Chondrocyte (in vitro differentiated cells): ENCODE measurements at places on chromosomes 2 and 18. TPM values are rescaled to one million over a fixed set of nuclear protein-coding genes. Genes with fewer than 3 reads are reported as not detected.

Gene ABCG5
- total RNA-seq: not detected in 3 replicates

Gene CD226
- total RNA-seq: 0.62 to 1.3 TPM (median 0.82 TPM) in 3 replicates

GRCh38 chr2:197079832-197080555, 153.5 kb upstream of the PGAP1 start:
- no peak for DNase-seq
- peaks cover 11% of the 10 kb centered on the region for H3K36me3 ChIP-seq
- H3K4me1 ChIP-seq: peaks cover 26% of the 10 kb centered on the region
- no peak overlapping the region for H3K27ac ChIP-seq
- no peak overlapping the region for H3K4me3 ChIP-seq

DNA sequence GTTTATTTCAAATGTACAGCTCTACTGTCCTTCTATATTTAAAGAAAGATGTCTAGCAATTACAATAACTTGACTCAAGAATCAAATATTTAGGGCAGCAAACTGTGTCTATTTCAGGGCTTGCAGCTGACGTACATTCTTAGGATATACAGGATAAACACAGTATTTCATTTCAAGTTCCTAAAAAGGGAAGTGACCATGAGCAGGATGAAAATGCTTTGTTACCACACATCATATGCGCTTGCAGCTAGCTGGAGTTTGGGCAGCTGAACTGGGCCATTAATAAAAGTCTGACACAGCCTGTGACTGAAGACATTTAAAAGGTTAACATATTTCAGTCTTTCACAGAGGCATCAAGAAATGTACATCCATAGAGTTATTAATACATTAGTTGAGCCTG, 264.6 kb upstream of the TRIB2 start:
- peaks cover 1% of the 10 kb centered on the region for H3K36me3 ChIP-seq
- peak overlapping the region; percentile 87 for H3K27ac ChIP-seq
- H3K4me3 ChIP-seq: peak overlapping the region; percentile 7
- DNase-seq: no peak
- no peaks in the 10 kb centered on the region for H3K27me3 ChIP-seq

- H3K27ac ChIP-seq: no peak overlapping the region
- peaks cover 48% of the 10 kb centered on the region for H3K4me1 ChIP-seq
- no peak for DNase-seq
- H3K4me3 ChIP-seq: no peak overlapping the region
- no peaks in the 10 kb centered on the region for H3K36me3 ChIP-seq
Measured at GRCh38 chr18:44912740-44913478, 232.2 kb downstream of the SETBP1 start.

DNA sequence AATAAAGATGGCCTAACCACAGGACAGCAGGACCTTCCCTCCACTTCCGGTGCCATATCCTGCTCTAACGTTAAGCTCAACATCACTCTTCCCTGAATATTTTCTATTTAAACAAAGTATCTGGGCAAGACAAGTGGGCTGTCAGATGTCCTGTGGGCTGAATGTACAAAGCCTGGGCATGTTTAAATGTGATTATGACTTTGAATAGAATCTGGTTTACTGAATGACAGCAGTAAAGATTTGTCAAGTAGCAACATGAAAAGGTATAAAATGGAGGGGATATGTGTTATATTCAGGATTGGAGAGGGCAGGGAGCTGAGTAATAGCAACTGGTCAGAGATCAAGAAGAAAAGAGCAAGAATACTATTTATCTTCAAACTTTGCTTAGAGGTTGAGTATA, 540.9 kb downstream of the NRXN1 start:
- peaks cover 28% of the 10 kb centered on the region for H3K27me3 ChIP-seq
- no peak for DNase-seq
- no peak overlapping the region for H3K27ac ChIP-seq

DNA sequence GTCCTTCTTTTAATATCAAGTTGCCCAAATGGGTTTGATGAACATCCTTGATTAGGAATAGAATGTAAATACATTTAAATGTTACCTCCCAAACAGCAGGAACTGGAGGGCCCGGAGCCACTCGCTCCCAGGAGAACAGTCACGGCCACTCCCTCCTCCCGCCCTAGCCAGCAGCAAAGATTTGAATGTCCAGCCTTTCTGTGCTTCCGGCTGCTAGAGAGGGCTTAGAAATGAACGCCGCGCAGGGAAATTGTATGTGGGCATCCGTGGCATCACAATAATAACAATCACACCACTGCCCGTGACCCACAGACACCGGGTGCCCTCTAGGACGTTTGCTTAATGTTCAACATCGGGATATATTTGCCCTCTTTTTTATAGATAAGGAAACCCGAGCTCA, 164.9 kb upstream of the SALL3 start:
- DNase-seq: no peak
- H3K27ac ChIP-seq: no peak overlapping the region
- H3K27me3 ChIP-seq: peaks cover 21% of the 10 kb centered on the region
- no peaks in the 10 kb centered on the region for H3K36me3 ChIP-seq
- H3K4me1 ChIP-seq: no peaks in the 10 kb centered on the region

DNA sequence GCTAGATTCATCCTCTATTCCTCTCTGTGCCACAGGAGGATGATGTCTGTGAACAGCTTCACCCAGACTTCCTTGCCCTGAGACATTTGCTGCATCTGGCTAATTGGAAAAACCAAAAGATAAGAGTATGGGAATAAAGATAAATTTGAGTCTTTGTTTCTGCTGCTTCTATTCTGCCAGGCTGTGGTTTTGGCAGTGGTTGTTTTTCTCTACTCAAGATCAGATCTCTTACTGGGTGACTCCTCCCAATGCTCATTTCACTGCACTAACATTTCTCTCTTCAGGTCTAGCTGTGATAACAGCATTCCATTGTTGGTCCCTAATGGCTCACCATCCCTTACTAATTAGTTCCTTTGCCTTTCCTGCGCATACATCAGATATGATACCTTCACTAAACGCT, 89.5 kb downstream of the CALCRL start:
- no peak overlapping the region for H3K27ac ChIP-seq
- no peaks in the 10 kb centered on the region for H3K4me1 ChIP-seq
- H3K4me3 ChIP-seq: no peak overlapping the region

DNA sequence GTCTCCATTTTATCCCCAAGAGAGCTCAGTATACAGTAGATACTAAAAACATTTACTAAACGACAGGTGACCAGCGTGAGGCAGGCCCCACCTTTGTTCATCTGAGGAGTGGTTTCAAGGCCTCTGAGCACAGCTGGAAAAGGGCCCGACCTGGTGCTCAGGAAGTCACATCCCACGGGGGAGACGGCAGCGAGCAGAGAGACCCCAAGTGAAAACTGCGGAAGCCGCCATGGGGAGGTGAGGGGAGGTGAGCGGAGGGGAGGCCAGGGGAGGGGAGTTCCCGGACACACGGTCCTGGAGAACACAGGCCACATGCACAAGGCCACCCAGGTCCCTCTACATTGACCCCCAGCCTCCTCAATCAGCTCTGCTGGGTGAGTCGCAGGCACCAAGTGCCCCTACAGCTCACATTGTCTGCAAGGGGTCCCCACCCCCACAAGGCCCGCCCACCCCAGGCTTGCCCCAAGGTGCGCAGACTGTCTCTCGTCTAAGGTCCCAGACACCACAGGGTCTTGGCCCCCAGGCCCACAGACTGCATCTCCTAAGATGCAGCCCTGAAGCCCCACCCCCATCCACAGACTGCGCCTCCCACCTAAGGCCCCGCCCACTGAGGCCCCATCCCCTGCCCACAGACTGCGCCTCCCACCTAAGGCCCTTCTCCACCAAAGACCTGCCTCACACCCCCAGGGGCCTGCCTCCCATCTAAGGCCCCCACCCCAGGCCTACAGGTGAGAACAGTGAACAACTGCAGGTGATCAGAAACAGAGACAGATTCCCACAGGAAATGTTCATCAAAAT, 19.1 kb downstream of the PARD6G start:
- H3K36me3 ChIP-seq: no peaks in the 10 kb centered on the region
- H3K4me3 ChIP-seq: no peak overlapping the region
- no peak for DNase-seq
- peaks cover 32% of the 10 kb centered on the region for H3K4me1 ChIP-seq
- no peak overlapping the region for H3K27ac ChIP-seq
- no peaks in the 10 kb centered on the region for H3K27me3 ChIP-seq

DNA sequence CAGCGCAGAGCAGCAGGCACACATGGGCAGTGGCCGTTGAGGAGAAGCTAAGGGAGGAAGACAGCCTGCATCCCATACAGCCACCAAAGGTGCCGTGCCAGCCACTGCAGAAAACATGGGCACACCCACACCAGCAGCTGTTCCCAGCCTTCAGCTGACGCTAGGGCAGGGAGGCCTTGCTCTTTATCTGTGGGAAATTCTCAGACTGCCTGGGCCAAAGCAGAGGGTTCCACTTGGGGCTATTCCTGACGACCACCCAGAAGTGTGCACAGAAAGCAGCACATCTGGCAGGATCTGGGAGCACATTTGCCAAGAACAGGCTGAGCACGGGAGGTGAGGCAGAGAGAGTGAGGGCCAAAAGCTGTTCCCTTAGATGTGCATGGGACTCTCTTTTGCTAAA, 101.3 kb upstream of the SOX11 start:
- peaks cover 33% of the 10 kb centered on the region for H3K4me1 ChIP-seq
- peaks cover 2% of the 10 kb centered on the region for H3K27me3 ChIP-seq
- no peak overlapping the region for H3K4me3 ChIP-seq
- DNase-seq: no peak

GRCh38 chr18:44798433-44799048, 117.9 kb downstream of the SETBP1 start:
- H3K27ac ChIP-seq: no peak overlapping the region
- peaks cover 37% of the 10 kb centered on the region for H3K4me1 ChIP-seq
- no peaks in the 10 kb centered on the region for H3K27me3 ChIP-seq
- H3K4me3 ChIP-seq: no peak overlapping the region

DNA sequence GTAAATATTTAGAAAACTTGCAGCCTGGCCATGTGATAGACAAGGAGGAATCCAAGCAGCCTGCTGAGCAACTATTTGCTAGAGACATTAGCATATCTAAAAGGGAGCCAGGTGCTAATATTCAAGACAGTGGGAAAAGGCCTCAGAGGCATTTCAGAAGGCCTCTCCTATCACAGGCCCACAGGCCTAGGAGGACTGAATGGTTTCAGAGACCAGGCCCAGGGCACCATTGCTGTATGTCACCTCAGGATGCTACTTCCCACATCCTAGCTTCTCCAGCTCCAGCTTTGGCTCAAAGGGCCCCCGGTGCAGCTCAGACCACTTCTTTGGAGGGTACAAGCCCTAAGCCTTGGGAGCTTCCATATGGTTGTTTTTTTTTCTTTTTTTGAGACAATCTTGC, 3.8 kb downstream of the NAT8 start:
- no peak overlapping the region for H3K27ac ChIP-seq
- H3K4me1 ChIP-seq: no peaks in the 10 kb centered on the region
- no peak overlapping the region for H3K4me3 ChIP-seq
- DNase-seq: no peak
- H3K27me3 ChIP-seq: no peaks in the 10 kb centered on the region

- no peak overlapping the region for H3K4me3 ChIP-seq
- no peak overlapping the region for H3K27ac ChIP-seq
- no peaks in the 10 kb centered on the region for H3K27me3 ChIP-seq
- H3K36me3 ChIP-seq: peaks cover 2% of the 10 kb centered on the region
Measured at GRCh38 chr18:74722237-74722636, 124.6 kb downstream of the ZNF407 start.
